COR-L47 (cell line): ENCODE measurements at places on chromosomes 12 and 14.

DNA sequence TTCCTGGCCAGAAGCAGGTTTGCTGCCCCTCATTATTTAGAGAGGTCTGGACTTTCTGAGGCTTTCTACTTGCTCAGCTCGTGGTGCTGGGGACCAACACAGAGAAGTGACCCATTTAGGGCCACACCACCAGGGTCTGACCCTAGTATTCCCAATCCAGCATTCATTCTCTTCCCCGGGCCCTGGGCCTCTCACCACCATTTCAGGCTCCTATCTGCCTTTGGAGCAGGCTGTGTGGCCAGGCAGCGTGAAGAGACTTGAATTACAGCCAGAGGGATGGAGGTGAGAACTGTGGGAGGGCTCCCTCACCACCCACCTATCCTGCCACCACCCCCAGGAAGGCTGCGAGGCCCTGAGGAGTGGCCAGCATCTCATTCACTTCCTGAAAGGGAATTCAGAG lies 24.6 kb downstream of the FAM222A start:
- DNase-seq = no peak

- DNase-seq = no peak
These were observed 7.7 kb upstream of the LTBP2 start for GRCh38 chr14:74619672-74620131.

GRCh38 chr14:62162998-62163589 lies 400.9 kb downstream of the SNAPC1 start:
- peak; percentile 47 for DNase-seq

- no peak for DNase-seq
These were observed 30.4 kb upstream of the PPP2R5E start for GRCh38 chr14:63573581-63573980.

DNA sequence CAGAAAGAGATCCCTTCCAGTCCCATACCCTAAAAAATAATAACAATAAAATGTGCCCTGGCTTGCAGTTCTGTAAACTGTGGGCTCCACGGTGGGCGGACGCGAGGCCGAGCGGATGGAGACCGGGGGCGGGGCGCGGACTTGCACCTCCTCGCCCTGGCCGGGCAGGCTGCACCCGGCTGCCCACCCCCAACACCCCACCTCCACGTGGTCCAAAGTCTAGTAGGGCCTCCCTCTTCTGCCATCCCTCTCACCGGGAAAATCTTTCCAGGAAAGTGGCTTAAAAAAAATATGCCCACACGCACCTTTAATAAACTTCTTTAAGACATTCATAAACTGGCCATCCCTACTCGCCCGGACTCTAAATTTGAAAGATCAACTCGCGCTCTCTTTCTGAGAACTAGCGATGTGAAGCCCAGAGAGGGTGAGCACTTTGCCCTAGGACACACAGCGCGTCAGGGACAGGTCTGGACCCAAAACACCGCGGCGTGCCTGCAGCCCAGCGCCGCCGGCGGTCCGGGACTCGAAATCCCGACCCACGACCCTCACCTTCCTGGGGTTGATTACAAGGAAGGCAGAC lies 1.9 kb upstream of the BCL11B start:
- DNase-seq = no peak

GRCh38 chr12:128549601-128550218 lies 274.0 kb downstream of the SLC15A4 start:
- DNase-seq = no peak

DNA sequence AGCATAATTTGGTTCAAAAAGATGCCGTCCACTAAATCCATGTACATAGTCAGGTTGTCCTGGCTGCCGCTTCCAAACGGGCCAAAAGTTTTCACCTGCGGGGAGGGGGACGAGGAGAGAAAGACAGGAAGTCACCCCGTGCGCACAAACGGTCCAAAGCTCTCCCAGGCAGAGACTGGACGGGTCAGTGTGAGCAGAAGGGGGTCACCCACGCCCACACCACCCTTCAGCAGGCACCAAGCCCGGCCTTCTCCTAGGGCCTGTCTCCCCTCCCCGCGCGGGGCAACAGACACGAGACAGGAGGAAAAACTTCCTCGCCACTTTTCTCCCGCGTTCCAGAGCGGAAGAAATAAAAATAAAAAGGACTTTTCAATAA lies 888 bp downstream of the CCDC88C start:
- no peak for DNase-seq

DNA sequence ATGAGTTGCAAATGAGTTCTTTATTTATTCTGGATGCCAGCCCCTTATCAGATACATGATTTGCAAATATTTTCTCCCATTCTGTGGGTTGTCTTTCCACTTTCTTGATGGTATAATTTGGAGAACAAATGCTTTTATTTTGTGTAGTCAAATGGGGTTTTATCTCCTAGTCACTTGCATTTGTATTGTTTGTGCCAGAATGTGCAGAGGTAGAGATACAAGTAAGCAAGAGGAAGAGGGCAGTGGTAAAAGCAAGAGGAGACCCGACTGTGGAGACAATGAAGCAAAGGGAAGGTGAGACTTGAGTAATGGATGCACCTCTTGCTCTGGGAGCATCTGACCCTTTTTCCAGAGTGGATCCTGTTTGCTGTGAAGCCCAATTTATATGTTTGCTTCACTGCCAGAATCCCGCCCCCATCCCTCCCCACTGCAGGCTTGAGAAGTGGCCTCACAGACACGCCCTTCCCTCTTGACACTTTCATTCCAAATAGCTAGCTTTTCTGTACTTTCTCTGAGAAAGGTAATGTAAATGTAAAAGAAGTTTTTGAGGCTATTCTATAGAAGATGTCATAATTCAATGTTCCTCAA lies 786 bp upstream of the PFKM start:
- no peak for DNase-seq

DNA sequence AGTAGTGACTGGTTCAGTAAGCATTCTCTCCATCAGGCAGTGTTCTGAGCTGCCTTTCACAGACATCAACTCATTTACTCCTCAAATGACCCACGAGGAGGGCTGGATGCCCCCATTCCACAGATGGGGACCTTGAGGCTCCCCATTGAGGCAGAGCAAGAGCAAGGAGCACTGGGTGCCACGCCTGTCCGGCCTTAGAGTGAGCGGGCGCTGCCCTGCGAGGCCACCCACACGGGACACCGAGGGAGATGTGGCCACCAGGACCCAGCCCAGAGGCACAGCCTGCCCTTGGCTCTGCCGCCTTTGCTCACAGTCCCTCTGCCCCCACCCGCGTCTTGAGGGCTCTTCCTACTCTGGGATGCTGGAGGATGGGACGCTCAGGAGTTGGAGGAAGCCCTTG lies 3.0 kb downstream of the FBRSL1 start:
- no peak for DNase-seq

DNA sequence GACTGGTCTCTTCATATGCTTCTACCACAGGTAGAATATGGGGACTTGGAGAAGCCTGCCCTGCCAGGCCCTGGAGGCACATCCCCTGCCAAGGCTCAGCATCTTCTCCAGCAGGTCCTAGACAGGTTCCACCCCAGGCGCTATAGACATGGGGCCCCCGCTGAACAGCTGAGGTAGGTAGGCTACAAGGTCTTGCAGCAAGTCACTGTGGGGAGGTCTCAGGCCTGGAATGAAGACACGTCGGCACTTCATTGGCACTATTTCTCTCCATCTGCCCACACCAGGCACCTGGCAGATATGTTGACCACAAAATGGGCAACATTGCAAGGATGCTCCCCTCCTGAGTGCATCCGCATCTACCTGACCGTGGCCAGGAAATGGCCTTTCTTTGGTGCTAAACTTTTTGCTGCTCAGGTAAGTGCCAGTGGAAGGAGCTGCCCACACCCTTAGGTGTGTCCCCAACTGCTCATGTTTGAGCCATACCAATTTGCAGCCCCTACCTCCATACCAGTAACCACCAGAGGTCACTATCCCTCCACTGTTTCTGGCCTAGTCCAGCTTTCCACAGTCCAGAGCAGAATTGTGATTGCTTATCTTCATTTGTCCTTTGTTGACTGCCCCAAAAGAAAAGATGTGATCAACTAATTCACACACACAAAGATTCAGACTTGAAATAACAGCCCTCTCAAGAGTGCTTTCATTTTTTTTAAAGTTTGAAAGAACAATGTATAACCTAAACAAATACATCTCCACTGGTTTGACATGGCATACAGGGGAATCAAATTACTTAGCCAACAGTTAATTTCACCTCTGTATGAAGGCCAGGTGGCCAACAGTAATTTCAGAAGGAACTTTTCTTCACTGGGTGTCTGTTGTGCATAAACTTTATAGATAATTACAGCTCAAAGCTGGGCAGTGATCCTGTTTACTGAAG lies 16.1 kb downstream of the PIGH start:
- peak; percentile 36 for DNase-seq

- DNase-seq = no peak
These were observed 37.4 kb downstream of the MMAB start for GRCh38 chr12:109535863-109536250.

GRCh38 chr14:26870722-26871617 lies 273.1 kb upstream of the NOVA1 start:
- peak; percentile 49 for DNase-seq

DNA sequence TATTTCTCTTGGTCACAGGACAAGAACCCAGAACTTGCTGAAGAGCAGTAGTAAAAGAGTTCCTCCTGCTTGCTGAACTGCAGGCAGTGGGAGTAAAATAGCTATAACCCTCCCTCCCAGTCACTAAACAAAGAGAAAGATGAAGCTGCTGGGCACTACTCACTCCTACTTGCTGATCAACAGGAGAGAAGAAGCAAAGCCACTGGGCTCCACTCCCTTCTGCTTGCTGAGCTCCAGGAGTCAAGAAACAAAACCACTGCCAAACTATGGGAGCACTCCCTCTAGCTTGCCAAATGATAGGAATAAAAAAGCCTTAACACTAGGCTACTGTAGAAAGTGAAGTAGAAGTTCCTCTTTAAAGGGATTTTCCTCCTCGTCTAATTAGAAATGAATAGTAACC lies 155.3 kb downstream of the RASSF9 start:
- no peak for DNase-seq

DNA sequence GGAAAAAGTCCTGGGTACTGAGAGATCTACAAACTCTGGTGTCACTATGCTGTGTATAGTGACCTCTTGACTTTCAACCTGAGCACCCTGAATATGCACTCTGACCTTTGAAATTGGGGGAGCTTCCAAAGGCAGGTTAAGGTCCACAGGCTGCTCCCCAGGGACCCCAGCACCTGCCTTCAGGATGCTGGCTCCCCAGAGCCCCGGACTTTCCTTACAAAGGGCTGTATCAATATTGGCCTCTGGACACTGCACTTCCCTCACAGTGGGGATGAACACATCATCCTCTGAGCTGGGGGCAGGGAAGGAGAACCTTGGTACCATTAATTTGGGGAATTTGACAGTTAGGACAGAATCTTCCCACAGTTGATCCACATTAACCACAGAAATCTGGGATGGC lies 14.3 kb downstream of the PLD4 start:
- DNase-seq = no peak

DNA sequence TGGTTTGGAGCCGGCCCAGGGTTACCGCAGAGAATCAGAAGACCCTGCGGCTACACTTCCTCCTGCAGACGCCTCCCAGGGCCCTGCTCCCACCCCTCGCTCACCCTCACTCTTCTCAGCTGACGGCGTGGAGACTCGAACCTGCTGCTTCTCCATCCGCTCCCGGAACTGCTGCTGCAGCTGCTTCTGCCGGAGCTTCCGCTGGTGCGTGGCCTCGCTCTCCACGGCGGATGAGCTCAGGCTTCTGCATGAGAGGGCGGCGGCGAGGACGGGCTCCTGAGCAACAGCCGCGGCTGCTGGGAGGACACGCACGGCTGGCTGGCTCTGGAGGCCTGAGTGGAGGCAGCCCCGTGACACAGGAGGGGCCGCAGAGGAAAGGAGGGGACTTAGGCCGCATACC lies 33.3 kb downstream of the RAD52 start:
- no peak for DNase-seq

DNA sequence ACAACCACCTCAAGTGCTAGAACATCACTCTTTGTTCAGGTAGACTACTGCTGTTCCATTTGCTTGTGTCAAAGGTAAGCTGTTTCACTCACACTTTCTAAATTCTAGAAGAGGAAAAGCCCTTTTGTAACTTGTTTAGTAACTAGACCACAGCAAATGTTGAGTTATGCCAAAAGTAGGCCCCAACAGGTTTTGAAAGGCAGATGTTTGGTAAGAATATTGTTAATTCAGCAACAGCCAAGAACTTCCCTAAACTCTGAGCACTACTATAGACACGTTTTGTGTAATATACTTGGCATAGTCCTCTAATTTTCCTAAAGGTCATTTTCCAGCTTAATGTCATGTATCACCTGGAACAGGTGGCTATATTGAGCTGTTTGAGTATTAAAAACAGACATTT lies 79.0 kb downstream of the DCAF5 start:
- DNase-seq = no peak

GRCh38 chr14:63993992-63994391 lies 141.2 kb downstream of the SYNE2 start:
- no peak for DNase-seq

DNA sequence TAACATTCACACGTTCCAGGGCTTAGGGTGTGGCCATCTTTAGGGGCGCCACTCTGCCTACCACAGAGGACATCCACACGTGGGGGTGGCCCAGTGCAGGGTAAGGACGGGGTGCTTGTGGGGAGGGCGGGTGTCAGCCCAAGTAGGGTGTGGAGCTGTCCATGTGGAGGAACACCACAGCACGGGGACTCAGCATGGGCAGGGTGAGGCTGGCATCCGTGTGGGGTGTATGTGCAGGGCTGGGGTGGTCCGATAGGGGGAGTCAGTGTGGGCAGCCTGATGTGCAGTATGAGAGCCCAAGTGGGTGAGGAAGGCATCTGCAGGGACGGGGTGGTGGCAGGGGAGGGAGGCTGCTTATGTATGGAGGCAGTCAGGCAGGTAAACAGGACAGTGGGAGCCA lies 17.7 kb downstream of the PSMC1 start:
- DNase-seq = no peak

- DNase-seq = no peak
These were observed 44.1 kb upstream of the EML1 start for GRCh38 chr14:99749142-99749541.
